ENCODE measurements at places on chromosomes 13 and 19.

DNA sequence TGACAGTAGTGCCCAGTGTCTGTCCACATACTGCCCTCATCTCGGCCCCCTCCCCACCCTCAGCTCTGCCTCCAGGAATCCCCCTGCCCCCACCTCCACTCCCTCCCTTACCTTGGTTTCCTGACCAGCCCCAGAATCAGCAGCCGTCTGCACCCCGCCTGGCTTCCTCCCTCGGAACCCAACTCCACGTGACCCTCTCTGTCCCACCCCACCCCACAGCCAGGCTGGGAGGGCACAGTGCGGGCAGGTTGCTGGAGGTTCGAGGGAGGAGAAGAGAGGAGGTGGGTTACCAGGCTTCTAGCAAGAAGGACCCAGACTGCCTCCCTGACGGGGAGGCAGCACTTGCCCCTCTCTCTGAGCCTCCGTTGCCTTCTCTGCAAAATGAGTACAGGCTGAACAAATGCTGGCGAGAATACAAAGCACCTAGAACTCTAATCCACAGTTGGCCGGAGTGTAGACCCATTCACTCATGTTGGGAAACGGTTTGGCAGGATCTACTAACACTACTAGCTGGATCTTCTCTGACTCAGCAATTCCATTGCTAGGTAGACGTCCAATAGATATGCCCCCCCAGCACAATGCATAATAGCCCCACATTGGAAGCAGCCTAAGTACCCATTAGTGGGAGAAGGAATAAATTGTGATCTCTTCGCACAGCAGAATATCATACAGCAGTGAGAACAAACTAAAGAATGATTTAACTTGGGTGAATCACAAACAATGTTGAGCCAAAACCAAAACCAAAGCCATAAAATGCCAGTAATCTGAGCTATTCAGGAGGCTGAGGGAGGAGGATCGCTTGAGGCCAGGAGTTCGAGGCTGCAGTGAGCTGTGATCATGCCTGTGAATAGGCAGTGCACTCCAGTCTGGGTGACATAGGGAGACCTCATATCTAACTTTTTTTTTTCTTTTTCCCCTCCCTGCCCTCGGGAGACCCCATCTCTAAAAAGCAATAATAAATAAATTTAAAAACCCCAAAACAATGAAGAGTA is at the start of gene RASAL3:
Gene RASAL3, minus strand, starts transcription at position 151 of the 992 bp plus-strand sequence. CDS start 186 bp downstream, outside the sequence.
- no peak for DNase-seq

DNA sequence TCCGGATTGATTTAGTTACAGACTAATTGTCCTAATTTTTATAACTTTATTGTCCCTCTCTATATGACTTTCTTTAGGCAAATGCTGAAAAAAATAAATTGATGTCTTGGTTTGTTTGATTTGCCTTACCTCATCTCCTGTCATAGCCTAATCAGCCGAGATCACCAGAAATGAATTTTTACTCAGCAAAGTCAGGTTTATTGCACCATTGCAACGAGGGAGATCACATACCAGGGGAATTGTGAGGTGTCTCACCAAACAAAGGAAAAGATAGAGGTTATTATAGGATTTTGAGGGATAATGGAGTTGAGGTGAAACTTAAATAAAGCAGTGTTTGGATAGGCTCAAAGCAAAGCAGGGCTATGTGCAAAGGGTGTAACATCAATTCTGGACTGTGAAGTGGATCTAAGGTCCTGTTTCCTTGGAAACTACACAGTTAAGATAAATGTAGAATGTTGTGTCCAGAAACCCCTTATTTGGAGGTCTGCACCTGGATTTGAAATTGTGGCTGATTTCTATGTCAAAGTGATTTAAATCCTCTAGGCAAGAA is 372.6 kb downstream of the OXGR1 start:
- no peak for DNase-seq

- no peak for DNase-seq
Observed at GRCh38 chr13:67200605-67201004, 29.5 kb downstream of the PCDH9 start.

GRCh38 chr19:2949939-2950285 is 5.1 kb upstream of the ZNF77 start:
- no peak for DNase-seq

DNA sequence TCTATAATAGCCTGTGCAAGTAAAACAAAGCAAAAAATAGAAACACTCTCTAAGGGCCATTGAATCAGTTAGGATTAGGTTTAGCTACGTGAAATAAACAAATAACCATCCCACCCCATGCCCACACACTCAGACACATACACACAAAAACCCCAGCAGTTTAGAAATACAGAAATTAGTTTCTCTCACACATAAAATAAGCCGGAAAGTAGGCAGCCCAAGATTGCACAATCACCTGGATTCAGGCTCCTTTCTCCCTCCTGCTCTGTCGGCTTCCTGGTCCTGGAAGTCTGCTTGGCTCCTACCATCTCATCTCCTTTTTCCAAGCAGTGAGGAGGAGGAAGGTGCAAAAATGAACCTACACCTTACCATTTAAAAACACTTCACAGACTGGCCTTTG is 22.6 kb upstream of the USP12 start:
- no peak for DNase-seq

- DNase-seq = no peak
Observed at GRCh38 chr19:43318796-43319314, 34.6 kb upstream of the CD177 start.

- no peak for DNase-seq
Observed at GRCh38 chr13:34412295-34412694, 529.8 kb upstream of the NBEA start.

DNA sequence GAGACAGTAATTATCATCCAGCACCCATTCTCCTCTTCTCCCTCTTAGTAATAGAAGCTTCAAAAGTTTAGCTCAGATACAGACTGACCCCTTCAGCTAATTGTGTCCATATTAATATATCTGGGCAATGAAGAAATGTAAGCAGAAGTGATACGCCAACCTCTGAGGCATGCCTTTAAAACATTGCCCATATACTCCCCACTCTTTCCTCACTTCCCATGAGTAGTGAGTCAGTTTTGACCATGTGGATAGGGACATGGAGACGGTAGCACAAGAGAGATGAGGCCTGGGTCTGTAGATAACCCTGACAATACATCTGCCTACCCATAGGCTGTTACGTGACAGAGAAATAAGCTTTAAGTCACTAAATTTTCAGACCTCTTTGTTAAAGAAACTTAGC is 147.6 kb downstream of the KCTD12 start:
- no peak for DNase-seq

DNA sequence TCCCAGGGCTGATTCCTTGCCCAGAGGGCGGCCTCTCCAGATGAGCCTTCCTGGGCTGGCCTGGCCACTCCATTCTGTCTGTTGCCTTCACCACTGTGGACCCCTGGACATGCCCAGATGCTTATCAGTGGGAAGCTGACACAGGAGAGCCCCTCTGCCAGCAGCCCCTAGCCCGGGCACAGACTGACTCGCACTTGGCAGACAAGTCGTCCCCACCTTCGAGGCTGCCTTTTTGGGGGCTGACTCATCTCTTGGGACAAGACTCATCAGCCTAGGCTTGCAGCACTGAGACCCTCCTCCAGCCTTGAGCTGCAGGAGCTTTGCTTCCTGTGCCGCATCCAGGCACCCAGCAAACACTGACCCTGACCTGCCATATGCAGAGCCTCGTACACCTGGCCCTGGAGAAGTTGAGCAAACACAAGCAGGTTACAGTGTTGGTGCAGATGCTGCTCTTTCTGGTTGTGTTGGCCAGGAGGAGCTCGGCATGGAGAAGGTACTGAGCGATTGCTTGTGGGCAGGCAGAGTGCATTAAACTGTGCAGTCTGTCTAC is 8.1 kb downstream of the CHST8 start:
- no peak for DNase-seq

DNA sequence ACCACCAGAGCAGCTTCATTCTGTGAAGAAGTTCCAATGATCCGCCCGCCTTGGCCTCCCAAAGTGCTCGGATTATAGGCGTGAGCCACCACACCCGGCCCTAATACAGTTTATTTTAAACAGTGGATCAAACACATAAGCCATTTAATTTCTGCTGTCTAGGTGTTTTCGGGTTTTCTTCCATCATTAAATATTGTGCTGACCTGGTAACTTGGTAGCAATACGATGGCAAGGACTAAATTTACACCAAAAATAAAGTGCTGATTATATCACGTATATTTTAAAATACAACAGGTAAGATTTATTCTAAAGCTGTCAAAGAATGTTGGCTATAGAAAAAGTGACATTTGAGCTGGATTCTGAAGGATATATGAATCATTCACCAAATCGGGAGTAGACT is 1.3 kb downstream of the MED4 start:
- no peak for DNase-seq

DNA sequence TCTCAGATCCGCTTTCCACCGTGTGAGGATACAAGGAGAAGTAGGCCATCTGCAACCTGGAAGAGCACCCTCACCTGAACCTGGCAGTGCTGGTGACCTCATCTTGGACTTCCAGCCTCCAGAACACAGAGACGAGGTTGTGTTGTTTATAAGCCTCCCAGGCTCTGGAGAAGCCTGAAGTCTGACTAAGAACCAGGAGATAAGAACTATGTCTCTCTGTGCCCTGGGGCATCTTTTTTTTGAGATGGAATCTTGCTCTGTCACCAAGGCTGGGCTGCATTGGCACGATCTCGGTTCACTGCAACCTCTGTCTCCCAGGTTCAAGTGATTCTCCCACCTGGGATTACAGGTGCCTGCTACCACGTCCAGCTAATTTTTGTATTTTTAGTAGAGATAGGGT is 14.5 kb downstream of the FCGBP start:
- DNase-seq = no peak

- DNase-seq = no peak
Observed at GRCh38 chr13:72657379-72657778, 70.0 kb downstream of the MZT1 start.

DNA sequence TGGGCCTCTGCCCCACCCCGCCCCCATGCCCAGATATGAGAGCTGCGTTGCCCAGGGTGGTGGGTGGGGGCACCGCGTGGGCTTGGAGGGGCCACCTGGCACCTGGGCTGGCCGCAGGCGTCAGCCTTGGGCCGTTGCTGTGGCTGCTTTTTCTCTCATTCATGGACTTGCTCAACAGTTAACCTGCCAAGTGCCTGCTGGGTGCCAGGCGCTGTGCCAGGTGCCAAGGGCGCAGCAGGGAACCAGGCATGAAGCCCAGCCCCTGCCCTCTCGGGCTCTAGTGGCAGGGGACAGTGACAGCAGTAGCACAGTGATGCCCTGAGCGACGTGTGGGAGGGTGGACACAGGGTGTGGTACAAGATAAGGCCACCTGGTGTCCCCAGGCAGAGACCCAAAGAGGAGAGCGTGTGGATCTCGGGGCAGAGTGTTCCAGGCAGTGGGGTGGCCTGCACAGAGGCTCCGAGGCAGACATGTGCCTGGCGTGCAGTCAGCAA is 28.1 kb downstream of the DHX34 start:
- no peak for DNase-seq

GRCh38 chr19:32173836-32174235 is 171.6 kb upstream of the ZNF507 start:
- DNase-seq = no peak

GRCh38 chr13:75461314-75461713 is 20.7 kb downstream of the TBC1D4 start:
- no peak for DNase-seq

DNA sequence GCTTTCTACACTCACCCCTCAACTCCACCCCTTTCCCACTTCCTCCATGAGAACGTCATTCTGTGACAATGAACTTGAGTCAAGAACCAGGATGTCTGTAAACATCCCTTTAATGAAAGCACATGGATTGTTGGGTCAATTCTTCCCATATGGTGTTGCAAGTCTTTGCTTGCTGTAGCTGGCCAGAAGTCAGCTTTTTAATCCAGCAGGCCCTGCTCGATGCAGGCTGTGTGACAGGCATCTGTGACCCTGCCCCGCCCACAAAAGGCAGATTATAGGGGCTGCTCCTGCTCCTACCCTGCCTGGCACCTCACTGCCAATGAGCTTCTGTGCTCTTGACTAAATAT is 78.0 kb downstream of the STARD13 start:
- DNase-seq = no peak

DNA sequence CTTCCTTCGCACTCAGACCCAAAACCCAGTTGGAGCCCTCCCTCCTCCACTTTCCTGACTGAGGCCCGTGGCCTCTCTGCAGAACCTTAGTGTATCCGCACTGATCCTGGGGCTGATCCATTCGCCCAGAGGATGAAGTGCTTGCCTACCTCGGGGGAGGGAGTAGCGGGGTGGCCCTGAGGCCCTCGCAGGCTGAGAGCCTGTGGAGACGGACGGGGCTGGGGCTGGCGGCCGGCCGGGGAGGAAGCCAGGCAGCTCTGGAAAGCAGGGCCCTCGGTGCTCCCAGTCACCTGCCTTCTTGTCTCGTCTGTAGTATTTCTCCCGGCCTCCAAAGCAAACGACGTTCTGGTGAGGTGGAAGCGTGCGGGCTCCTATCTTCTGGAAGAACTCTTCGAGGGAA is 1.3 kb downstream of the PROZ start:
- DNase-seq = no peak
